ENCODE measurements at places on chromosomes 3 and 15.

- H3K36me3 ChIP-seq = no peaks in the 10 kb centered on the region
- no peak overlapping the region for H3K4me3 ChIP-seq
- no peak for DNase-seq
- H3K4me1 ChIP-seq = no peaks in the 10 kb centered on the region
- no peak overlapping the region for H3K27ac ChIP-seq
Measured at GRCh38 chr15:46174122-46174521, 539.3 kb downstream of the SQOR start.

GRCh38 chr15:55527150-55527549 lies 19.1 kb upstream of the DNAAF4 start:
- peaks cover 36% of the 10 kb centered on the region for H3K27me3 ChIP-seq
- H3K36me3 ChIP-seq = peaks cover 2% of the 10 kb centered on the region
- no peaks in the 10 kb centered on the region for H3K4me1 ChIP-seq
- no peak overlapping the region for H3K4me3 ChIP-seq
- no peak overlapping the region for H3K27ac ChIP-seq

GRCh38 chr3:172649987-172650386 lies 60.9 kb downstream of the NCEH1 start:
- no peak for DNase-seq
- no peak overlapping the region for H3K27ac ChIP-seq
- no peaks in the 10 kb centered on the region for H3K36me3 ChIP-seq

DNA sequence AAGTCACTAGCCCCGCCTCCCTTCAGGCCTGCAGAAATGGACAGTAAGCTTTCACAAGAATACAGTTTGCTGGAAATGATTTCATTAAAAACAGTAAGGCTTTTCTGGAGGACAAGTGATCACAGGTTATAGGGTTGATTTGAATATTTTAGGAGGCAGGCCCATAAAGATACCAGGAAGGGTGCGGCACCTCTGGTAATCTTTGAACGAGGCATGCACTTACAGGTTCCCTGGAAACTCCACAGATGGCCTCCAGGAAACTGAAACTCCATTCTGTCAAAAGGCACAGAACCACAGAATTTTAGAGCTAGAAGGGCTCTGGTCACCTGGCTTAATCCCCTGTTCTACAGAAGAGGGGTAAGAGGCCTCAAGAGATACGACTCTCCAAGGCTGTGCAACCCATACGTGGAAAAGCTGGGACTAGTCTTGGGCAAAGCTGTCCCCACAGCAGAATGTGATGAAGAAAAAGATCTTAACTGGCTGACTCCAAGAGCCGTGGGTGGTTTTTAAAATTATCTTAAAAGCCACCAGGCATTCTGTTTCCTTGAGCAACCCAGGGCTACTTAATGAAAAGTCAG lies 1.2 kb downstream of the STARD5 start:
- no peaks in the 10 kb centered on the region for H3K27me3 ChIP-seq
- H3K4me3 ChIP-seq = peak overlapping the region; percentile 38
- peaks cover 5% of the 10 kb centered on the region for H3K36me3 ChIP-seq
- H3K4me1 ChIP-seq = peaks cover 20% of the 10 kb centered on the region
- H3K27ac ChIP-seq = no peak overlapping the region

DNA sequence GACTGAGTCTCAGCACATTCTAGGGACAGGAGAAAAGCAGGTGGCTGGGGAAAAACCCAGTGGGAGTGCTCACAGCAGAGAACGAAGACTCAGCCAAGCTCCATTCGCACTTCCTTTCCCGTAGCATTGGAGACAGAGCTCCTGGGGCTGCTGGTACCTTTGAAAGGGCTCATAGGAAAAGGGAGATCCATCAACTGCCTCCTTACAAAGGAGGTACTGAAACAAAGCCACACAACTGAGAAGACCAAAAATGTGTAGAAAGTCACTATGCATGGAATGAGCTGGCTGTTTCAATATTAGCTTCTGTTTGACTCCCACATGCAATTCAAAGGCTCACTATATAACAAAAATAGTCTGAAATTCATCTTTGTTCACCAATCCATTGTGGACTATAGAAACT lies 16.9 kb downstream of the STIMATE start:
- H3K36me3 ChIP-seq = peaks cover 11% of the 10 kb centered on the region
- H3K4me3 ChIP-seq = no peak overlapping the region
- peak overlapping the region; percentile 70 for H3K27ac ChIP-seq
- no peak for DNase-seq
- no peaks in the 10 kb centered on the region for H3K27me3 ChIP-seq
- H3K4me1 ChIP-seq = peaks cover 19% of the 10 kb centered on the region

- no peak overlapping the region for H3K27ac ChIP-seq
- no peaks in the 10 kb centered on the region for H3K27me3 ChIP-seq
- H3K36me3 ChIP-seq = no peaks in the 10 kb centered on the region
- H3K4me1 ChIP-seq = no peaks in the 10 kb centered on the region
- no peak for DNase-seq
Measured at GRCh38 chr3:29721789-29722188, 440.9 kb downstream of the RBMS3 start.

DNA sequence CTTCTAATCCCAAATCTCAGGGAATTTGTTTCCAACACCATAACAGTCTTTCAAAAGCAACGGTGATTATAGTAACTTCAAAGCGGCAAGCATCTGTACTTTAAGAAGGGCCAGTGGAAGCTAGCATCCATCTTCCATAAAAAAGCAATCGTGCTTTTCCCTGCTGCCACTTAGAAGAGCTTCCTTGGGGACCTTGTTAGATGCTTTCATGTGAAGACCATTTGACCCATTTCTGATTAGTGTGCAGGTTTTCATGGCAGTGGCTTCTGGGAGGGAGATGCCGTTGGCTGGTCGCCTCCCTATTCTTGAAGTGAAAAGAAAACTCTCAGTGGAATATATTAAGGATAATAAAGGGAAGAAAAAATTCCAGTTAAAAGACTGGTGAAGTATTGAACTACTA lies 354.1 kb downstream of the ROBO2 start:
- H3K4me1 ChIP-seq = no peaks in the 10 kb centered on the region

GRCh38 chr3:135930255-135930654 lies 35.3 kb upstream of the PPP2R3A start:
- DNase-seq = no peak
- H3K27me3 ChIP-seq = no peaks in the 10 kb centered on the region
- no peaks in the 10 kb centered on the region for H3K36me3 ChIP-seq
- no peaks in the 10 kb centered on the region for H3K4me1 ChIP-seq
- no peak overlapping the region for H3K27ac ChIP-seq

- H3K36me3 ChIP-seq = no peaks in the 10 kb centered on the region
- no peak overlapping the region for H3K4me3 ChIP-seq
- H3K4me1 ChIP-seq = peaks cover 3% of the 10 kb centered on the region
- no peak for DNase-seq
- H3K27me3 ChIP-seq = peaks cover 91% of the 10 kb centered on the region
- H3K27ac ChIP-seq = no peak overlapping the region
Measured at GRCh38 chr3:43870120-43870519, 179.4 kb downstream of the ABHD5 start.

- no peaks in the 10 kb centered on the region for H3K27me3 ChIP-seq
- no peak overlapping the region for H3K27ac ChIP-seq
- no peaks in the 10 kb centered on the region for H3K4me1 ChIP-seq
- no peaks in the 10 kb centered on the region for H3K36me3 ChIP-seq
Measured at GRCh38 chr3:61945657-61946056, 384.3 kb downstream of the PTPRG start.

GRCh38 chr15:56496635-56497034 lies 31.7 kb upstream of the MNS1 start:
- H3K4me3 ChIP-seq = no peak overlapping the region
- H3K27me3 ChIP-seq = peaks cover 32% of the 10 kb centered on the region
- peak; percentile 6 for DNase-seq
- no peaks in the 10 kb centered on the region for H3K36me3 ChIP-seq
- peaks cover 4% of the 10 kb centered on the region for H3K4me1 ChIP-seq

- no peaks in the 10 kb centered on the region for H3K4me1 ChIP-seq
- no peak overlapping the region for H3K4me3 ChIP-seq
- peaks cover 24% of the 10 kb centered on the region for H3K27me3 ChIP-seq
- no peak overlapping the region for H3K27ac ChIP-seq
Measured at GRCh38 chr15:66838202-66838601, 136.2 kb downstream of the SMAD6 start.

DNA sequence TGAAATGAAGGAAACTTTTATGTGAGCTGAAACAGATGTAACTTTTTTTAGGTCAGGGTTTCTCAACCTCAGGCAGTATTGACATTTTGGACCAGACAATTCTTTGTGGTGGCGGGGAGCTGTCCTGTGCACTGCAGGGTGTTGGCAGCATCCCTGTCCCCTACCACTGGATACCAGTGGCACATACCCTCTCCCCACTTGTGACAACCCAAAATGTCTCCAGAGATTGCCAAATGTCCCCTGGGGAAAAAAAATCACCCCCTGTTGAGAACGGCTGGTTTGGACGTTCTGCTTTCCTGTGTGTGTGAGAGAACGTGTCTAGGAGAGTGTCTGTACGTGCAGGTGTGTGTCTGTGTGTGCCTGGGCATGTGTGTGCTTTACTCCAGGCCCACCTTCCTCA lies 30.7 kb upstream of the GRIP2 start:
- H3K27me3 ChIP-seq = peaks cover 40% of the 10 kb centered on the region
- no peaks in the 10 kb centered on the region for H3K36me3 ChIP-seq
- no peak overlapping the region for H3K4me3 ChIP-seq

DNA sequence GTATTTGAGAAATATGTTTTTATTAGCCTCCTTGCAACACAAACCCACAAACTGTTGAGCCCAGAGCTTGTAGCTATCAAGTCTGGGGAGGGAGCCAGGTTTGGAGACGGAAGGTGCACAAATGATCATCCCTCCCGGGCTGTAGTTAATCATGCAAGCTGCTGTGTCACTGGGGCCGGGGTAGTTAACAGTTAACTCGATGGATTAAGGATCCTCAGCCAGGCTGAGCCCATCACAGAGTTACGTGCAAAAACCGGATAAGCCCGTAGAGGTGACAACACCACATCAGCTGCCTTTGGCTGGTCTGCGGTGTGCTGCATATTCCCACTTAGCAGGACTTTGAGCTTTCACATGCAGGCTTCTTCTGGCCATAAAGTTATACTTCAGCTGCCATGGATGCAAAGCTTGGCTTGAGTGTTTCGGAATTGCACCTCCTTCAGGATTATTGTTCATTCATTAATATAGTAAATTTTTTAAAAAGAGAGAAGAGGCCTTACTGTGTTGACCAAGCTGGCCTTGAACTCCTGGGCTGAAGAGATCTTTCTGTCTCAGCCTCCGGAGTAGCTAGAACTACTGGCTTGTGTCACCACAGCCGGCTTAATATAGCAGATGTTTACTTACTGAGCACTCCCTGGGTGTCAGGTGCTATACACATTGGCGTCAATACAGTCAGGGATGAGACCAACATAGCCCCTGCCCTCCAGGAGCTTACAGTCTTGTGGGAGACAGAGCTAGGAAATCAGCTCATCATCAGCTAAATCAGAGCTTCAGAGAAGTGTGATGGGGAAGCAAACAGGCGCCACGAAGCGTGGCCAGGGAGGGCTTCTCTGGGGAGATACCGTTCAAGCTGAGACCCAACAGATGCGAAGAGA lies 226.8 kb upstream of the BHLHE40 start:
- H3K4me1 ChIP-seq = peaks cover 27% of the 10 kb centered on the region
- peaks cover 16% of the 10 kb centered on the region for H3K36me3 ChIP-seq
- no peak overlapping the region for H3K4me3 ChIP-seq

- no peak overlapping the region for H3K4me3 ChIP-seq
- peaks cover 100% of the 10 kb centered on the region for H3K27me3 ChIP-seq
- DNase-seq = no peak
- H3K4me1 ChIP-seq = peaks cover 10% of the 10 kb centered on the region
Measured at GRCh38 chr3:181725131-181725731, 13.5 kb downstream of the SOX2 start.

DNA sequence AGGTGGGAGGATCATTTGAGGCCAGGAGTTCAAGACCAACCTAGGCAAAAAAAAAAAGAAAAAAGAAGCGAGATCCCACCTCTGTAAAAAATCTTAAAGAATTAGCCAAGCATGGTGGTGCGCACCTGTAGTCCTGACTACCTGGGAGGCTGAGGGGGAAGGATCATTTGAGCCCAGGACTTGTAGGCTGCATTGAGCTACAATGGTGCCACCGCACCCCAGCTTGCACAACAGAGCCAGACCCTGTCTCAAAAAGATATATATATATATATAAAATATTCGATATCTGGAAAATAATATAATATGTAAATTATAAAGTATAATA lies 1.1 kb upstream of the IMP3 start:
- no peak for DNase-seq
- peak overlapping the region; percentile 91 for H3K4me3 ChIP-seq
- peaks cover 31% of the 10 kb centered on the region for H3K4me1 ChIP-seq

- H3K27me3 ChIP-seq = peaks cover 29% of the 10 kb centered on the region
- H3K4me3 ChIP-seq = no peak overlapping the region
- no peaks in the 10 kb centered on the region for H3K4me1 ChIP-seq
- no peak for DNase-seq
- H3K27ac ChIP-seq = no peak overlapping the region
Measured at GRCh38 chr15:38941399-38941953, 376.9 kb upstream of the RASGRP1 start.

- peaks cover 61% of the 10 kb centered on the region for H3K36me3 ChIP-seq
- no peaks in the 10 kb centered on the region for H3K4me1 ChIP-seq
- H3K27me3 ChIP-seq = no peaks in the 10 kb centered on the region
- H3K4me3 ChIP-seq = no peak overlapping the region
- no peak for DNase-seq
- H3K27ac ChIP-seq = no peak overlapping the region
Measured at GRCh38 chr3:186552408-186553031, 8.3 kb upstream of the CRYGS start.

- no peak for DNase-seq
- no peaks in the 10 kb centered on the region for H3K36me3 ChIP-seq
- H3K27me3 ChIP-seq = no peaks in the 10 kb centered on the region
- H3K4me3 ChIP-seq = no peak overlapping the region
- H3K4me1 ChIP-seq = peaks cover 13% of the 10 kb centered on the region
- no peak overlapping the region for H3K27ac ChIP-seq
Measured at GRCh38 chr3:189334064-189334920, 162.5 kb downstream of the TPRG1 start.

- H3K36me3 ChIP-seq = no peaks in the 10 kb centered on the region
- no peak overlapping the region for H3K27ac ChIP-seq
- H3K4me1 ChIP-seq = peaks cover 3% of the 10 kb centered on the region
- H3K27me3 ChIP-seq = peaks cover 59% of the 10 kb centered on the region
Measured at GRCh38 chr15:78988361-78988911, 43.6 kb upstream of the CTSH start.

DNA sequence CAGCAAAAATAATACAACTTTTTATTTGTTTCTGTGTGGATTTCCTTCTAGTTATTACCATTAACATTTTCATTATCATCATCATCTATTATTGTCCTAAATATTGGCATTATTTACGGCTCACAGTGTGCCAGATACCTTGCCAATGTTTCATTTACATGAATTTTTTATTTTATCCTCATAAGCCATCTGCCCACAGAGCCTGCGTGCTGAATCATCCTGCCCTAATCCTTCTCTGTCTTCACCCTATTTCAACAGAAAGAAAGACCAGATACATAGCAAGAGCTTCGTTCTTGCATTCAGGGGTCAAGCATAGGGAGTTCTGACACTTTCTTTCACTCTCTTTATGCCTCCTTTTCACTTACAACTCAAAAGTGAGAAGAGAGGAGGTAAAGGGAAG lies 82.0 kb downstream of the KCNMB2 start:
- no peak overlapping the region for H3K4me3 ChIP-seq
- H3K4me1 ChIP-seq = no peaks in the 10 kb centered on the region
- no peak overlapping the region for H3K27ac ChIP-seq
- DNase-seq = no peak

DNA sequence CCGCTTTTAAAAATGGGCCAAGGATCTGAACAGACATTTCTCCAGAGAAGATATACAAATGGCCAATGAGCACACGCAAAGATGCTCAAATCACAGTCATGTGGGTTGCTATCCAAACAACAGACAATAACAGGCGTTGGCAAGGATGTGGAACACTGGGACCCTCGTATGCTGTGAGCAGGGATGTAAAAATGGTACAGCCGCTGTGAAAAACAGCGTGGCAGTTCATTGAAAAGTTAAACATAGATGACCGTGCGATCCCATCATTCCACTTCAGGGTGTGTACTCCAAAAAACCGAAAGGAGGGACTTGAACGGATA lies 6.7 kb upstream of the LRRC15 start:
- no peaks in the 10 kb centered on the region for H3K36me3 ChIP-seq
- no peak overlapping the region for H3K27ac ChIP-seq
- DNase-seq = no peak
- peaks cover 36% of the 10 kb centered on the region for H3K27me3 ChIP-seq
